ENCODE measurements at places on chromosomes 13 and 19.
A peak's percentile ranks its signal among the peaks of the same experiment; 100 is the strongest.

GRCh38 chr13:27401210-27401609 is 23.2 kb upstream of the GTF3A start:
- no peak for DNase-seq

DNA sequence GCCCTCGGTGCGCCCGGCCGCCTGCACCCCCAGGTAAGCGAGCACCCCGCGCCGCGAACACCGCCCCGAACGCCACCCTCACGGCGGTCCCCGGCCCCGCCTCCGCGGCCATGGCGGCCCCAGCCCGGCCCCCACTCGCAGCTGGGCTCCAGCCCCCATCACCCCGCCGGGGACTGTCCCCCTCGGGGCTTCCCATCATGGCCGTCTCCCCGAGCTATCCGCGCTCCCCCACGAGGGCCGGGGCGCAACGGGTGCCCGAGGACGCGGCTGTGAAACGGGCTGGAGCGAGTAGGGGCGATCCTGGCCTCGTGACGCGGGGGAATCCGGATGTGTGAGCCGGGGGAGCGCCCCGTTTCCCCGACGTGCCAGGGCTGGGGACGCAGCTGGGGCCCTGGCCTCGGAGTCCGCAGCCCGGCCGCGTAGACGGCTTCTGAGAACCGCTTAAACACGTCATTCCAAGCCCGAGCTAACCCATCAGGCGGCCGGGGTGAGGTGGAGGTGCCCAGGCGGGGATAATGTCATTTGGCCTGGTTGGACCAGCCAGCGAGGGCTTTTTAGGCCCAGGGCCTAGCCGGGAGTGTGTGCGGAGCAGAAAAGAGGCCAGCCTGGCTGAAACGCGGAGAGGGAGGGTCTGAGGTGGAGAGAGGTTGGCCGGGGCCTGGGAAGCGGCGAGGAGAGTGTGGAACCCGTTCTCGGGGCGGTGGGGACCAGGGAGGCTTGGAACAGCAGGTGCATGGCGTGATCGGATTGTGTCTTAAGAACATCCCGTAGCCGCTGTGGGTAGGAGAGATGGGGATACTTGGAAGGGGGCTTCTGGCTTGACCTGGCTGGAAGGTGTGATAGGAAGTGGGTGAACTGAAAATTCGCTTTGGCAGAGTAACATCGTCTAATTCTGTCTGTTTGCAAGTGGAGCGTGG is 550 bp downstream of the CERS4 start:
- DNase-seq, result no peak

GRCh38 chr19:8488365-8488764 is 14.1 kb downstream of the PRAM1 start:
- DNase-seq, result no peak

- DNase-seq, result no peak
Measured at GRCh38 chr19:453606-454005, 7.2 kb downstream of the SHC2 start.

- no peak for DNase-seq
Measured at GRCh38 chr13:97403893-97404750, 29.8 kb upstream of the RAP2A start.

DNA sequence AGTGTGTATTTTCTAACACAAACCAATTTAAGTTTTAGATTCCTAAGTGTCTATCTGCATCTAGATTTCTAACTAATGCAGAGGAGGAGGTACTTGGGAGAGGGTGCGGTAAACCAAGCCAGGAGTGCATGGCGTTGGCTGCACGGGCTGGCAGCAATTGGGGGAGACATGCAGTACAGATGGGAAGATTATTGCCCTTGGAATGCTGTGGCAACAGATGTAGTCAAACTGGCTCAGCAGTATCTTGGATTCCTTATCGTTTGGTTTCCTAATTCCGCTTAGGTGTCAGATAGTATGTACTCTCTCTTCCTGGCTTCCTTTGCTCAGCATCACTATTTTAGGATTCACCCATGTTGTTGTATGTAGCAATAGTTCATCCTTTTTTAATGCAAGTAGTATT is 29.4 kb upstream of the STK24 start:
- DNase-seq, result no peak

DNA sequence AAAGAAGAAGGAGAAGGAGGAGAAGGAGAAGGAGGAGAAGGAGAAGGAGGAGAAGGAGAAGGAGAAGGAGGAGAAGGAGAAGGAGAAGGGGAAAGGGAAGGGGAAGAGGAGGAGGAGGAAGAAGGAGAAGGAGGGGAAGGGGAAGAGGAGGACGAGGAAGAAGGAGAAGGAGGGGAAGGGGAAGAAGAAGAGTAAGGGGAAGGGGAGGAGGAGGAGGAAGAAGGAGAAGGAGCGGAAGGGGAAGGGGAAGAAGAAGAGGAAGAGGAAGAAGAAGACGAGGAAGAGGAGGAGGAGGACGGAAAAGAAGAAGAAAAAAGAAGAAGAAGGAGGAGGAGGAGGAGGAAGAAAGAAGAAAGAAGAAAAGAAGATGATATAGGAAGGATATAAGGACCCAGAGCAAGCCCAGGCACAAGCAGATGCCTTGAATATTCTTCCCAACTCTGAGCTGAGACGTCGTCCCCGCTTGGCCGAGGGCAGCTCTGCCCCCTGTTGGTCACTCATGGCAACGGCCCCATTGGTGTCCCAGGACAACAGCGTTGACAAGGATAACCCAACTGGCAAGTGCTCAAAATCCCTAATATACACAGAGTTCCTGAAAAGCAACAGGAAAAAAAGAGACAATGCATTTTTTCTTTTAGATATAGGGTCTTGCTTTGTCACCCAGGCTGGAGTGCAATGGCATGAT is 30.6 kb upstream of the IGSF23 start:
- no peak for DNase-seq

- peak; percentile 91 for DNase-seq
Measured at GRCh38 chr19:48445256-48445605, 552 bp upstream of the GRWD1 start.

GRCh38 chr13:78437781-78438180 is 165.6 kb downstream of the POU4F1 start:
- DNase-seq, result no peak

GRCh38 chr19:36638862-36639510 is 27.7 kb downstream of the ZNF461 start:
- no peak for DNase-seq

DNA sequence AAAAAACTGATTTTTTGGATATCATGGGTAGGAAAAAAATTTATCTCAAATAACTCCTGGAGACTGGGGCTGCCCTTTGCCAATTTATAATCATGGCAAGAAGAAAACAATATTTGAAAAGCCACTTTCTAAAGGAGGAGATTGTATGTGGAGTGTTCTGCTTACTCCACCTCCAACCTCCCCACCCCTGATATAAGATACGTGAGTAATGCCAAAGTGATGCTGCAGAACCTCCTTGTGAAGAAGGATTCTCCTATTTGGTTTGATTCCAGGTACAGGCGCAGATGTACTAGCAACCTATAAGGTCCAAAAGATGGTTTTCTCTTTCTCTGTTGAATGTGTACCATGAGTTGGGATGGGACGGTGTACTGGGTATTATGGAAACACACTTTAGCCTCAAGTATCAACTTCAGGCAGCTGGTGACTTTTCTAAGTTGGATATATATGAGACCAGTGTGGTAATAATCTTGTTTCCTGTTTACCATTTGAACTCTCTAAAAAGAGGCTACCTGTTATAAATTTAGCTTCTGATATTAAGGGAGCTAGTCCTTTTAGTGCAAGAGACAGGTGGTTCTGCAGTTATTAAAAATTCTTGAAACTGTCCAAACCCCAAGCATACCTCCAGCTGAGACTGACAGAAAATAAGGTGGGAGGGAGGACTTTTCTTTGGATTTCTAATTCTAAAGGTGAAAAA is 724.0 kb upstream of the MIR17HG start:
- no peak for DNase-seq

- DNase-seq, result no peak
Measured at GRCh38 chr19:28744943-28745342, 468.0 kb downstream of the UQCRFS1 start.

DNA sequence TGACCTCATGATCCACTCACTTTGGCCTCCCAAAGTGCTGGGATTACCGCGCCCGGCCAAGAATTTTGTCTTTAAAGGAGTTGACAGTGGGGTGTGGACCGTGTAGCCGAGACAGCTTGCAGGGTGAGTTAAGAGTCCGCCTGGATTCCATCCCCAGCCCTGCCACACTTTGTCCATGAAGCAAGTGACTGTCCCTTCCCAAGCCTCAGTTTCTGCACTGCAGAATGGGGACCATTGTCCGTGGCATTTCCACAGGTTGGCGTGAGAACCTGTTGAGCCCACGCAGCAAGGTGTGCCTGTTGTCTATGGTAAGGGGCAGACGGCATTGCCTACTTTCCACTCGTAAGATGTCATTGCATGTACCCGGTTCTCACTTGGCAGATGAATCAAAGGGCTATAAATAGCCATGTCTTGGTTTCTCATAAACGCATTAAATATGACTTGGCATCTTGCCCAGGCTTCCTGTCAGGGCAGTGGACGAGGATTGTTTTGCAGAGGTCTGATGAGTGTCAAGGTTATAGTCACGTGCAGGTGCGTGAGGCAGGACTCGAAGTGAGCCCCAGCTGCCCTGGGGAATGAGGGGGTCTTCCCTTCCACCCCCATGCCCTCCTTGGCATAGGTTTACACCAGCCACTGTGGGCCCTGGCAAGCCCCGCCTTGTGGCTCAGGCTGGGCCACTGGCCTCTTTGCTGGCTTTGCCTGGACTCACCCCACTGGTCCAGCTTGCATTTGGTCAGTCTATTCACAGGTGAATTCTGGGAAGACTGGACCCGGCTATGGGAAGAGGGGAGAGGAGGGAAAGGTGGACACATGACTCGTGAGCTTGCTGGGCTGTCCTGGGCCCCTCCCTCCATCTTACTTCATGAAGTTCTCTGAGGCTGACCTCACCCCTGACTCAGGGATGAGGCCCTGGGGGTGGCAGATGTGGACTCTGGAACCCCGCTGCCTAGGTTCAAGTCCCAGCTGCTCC is 14.6 kb downstream of the FAM187B start:
- DNase-seq, result peak; percentile 42

DNA sequence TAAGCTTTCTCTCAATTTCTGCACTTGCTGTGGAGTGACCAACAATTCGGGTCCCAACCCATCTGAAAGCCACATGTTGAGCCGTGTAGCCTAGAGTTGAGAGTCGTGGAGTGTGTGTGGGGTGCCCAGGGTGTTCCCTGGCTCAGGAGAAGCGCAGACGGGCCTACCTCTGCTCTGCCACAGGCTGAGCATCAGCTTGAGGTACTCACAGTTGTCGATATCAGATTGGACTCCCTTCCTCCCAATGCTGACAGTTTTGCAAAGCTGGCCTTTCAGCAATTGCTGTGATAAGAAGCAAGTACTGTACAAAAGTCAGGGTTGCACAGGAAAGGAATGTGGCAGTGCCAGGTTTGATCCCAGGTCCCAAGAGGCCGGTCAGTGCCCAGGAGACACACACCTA is 133.4 kb upstream of the SPACA7 start:
- no peak for DNase-seq

- no peak for DNase-seq
Measured at GRCh38 chr13:106038752-106039151, 496.7 kb downstream of the EFNB2 start.

GRCh38 chr13:79549355-79550106 is 68.6 kb downstream of the NDFIP2 start:
- no peak for DNase-seq

DNA sequence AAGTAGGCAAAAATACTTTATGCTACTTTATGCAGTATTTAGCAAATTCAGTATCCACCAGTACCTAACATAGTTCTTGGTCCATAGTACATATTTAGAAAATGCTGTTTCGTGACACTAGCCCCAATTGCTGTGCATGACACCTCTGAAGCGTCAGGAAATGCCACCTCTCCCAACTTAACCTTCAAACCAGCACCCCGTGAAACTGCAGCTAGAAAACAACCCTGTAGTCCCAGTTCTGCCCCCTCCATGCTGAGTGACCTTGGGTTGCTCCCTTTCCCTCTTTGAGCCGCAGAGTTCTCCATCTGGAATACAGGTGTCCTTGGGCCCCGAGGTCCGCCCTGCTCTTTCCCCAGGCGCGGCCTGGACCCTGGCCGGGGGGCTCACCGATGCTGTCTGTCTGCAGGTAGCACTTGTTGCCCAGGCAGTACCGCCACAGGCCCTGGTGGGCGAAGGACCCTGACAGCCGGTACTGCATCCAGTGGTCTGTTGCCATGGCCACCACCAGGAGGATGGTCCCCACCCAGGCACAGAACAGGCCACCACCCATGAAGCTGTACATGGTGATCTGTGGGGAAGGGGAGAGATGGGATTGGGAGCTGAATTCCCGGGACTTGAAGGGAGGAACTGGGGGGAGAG is 773 bp downstream of the LIM2 start:
- no peak for DNase-seq

DNA sequence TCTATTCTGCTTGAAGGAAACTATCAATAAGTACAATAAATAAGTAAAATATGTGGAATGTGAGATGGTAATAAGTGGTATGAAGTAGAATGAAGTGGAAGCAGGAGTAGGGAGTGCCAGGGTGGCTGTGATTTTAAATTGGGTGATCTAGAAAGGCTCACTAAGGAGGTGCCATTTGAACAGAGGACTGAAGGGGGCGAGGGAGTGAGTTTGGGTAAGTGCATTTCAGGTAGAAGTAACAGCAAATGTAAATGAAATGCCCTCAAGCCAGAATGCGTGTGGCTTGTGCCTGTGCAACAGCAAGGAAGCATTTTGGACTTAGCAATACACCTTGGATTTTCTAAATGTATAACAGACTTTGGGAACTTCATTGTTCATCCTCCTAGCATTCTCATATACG is 77.1 kb downstream of the CCNA1 start:
- DNase-seq, result no peak

DNA sequence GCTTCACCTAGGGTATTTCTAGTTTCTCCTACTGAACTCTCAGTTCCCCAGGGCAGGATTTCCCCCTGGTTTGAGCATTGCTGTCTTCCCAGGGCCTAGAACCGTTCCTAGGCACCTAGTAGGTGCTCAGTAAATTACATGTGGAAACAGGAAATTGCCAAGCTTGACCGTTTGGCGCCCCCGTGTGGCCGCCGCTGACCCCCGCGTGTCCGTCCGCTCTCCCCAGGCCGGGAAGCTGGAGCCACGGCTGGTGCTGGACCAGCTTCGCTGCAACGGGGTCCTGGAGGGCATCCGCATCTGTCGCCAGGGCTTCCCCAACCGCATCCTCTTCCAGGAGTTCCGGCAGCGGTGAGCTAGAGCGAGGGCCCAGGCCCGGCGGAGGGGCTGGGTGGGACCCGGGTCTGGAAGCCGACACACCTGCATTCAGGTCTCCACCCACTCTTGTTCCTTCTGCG is 55.5 kb downstream of the MYH14 start:
- no peak for DNase-seq

DNA sequence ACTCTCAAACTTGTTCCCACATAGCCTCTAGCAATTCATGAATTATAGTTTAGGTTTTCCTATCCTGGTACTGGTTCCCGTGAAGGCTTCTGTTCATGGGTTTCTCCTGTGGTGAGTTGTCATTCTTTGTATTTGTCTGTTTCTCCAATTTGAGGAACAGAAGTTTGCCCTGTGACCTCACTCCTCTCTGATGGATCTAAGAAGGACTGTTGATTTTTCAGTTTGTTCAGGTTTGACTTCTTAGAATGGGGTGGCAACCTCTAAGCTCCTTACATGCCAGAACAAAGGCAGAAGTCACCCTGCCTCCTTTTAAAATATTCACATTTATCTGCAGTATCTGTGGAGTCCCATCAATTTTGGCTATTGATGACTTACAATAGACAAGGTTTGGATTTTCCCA is 354.0 kb downstream of the SPRY2 start:
- no peak for DNase-seq

- DNase-seq, result no peak
Measured at GRCh38 chr19:56727677-56728076, 56.1 kb upstream of the ZNF835 start.

GRCh38 chr13:42109957-42110356 is 61.5 kb downstream of the DGKH start:
- DNase-seq, result no peak

Measured in NCI-H1417 treated with DMSO at 0.1 percent for 48 hours (cell line).